Spinal cord (tissue), 10 donors: ENCODE measurements at places on chromosomes 13 and 19.

DNA sequence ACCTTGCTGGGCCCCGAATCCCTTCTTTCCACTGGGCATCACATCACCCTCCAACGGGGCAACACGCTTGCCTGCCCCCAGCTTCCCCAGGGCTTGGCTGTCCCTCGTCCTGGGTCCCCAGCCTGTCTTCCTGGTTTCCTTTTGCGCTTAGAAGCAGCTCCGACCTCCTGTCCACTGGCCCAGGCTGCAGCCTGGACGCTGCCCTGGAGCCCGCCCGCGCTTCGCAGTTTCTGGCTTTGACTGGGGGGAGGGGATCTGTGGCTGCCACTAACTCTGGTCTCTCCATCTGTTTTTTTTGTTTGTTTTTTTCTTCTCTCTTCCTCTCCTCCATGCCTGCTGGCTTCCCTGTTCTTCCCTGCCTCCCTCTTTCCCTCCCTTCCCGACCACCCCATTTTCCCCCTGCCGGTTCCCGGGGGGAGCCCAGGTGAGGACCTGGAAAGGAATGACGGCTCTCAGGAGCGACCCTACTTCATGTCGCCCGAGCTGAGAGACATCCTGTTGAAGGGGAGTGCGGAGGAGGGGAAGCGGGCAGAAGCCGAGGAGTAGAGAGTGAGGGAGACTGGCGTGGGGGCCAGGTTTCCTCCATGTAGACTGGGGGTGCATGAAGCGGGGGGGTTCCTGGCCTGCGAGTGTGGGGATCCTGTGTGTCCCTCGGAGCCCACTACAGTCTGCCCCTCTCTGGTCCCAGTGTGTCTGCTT, 11.5 kb upstream of the ILF3 start:
- no peak for DNase-seq

DNA sequence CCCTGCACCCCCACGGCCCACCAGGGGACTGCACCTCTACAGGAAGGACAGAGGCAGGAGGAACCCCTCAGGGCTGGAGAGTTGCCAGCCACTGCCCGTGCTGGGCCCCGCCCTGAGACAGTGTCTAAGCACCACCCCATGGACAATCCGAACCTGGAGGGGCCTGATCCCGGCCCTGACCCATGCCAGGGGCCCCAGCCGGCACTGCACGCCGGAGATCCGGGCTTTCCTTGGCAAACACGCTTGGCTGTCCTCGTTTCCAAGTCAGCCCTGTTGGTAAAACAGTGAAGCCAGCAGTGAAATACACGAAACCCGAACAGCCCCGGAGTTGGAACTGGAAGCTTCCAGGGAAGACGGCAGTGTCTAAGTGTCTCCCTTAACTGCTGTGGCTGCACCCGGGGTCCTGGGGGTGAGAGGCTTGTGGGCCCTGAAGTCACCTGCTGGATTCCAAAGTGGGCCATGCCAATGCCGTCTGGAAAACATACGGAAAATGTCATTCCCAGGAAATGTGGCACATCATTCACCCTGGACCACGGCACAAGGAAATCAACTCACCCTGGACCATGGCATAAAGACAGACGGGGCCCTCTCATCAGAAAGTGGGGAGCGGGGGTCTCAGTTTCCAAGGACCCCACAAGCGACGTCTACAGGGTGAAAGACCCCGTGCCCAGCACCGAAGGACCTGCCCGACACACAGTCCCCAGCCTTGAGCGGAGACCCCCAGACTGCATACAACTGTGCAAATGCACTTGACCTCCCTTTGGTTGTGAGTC, 30.9 kb downstream of the RASA3 start:
- DNase-seq = no peak

GRCh38 chr13:110343241-110343865, 36.3 kb downstream of the COL4A2 start:
- DNase-seq = no peak

- no peak for DNase-seq
Measured at GRCh38 chr19:54206030-54206830, 5.6 kb downstream of the RPS9 start.

DNA sequence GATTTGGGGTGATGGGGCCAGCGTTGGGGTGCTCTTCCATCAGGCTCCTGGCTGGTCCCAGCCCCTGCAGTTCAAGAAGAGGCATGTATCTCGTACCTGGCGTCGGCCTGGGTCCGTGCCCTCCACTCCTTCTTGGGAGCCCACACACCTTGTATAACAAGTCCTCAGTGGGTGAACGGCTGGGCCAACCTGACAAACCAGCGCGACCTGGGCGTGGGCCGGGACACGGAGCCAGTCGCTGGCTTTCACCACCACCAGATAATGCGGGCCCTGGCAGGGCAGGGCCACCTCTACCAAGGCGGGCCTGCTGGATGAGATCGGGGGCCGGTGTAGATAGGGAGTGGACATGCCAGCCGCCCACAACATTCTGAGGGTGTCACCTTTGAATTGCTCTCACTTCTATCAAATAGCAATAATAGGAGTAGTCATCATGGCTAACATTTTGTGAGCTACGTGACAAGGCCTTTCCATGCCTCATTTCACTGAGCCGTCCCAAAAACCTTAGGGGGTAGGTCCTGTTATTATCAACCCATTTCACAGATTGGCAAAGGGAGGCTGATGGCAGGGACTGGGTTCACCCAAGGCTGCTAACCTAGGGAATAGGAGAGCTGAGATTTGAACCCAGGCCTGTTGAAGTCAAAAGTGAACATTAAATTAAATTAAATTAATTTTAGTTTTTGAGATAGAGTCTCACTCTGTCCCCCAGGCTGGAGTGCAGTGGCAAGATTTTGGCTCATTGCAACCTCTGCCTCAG, 3.5 kb downstream of the CYP4F22 start:
- no peak for DNase-seq

GRCh38 chr13:50162001-50162400, 146.8 kb downstream of the KCNRG start:
- DNase-seq = no peak

DNA sequence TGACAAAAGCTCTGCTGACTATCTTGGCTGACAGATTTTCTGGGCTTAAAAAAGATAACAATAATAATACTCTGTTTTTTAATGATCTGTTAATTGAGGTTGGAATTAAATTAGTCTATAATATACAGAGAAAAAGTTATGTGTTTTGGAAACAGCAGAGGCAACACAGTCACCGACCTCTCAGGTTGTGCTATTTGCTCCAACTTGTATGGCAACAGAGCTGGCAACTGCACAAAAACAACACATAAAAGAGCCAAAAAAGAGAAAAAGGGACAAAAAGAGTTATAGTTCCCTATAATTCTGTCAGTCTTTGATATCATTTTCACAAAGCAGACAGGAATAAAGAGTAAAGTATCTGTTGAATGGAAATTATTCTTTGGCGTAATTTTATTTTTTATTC, 102.3 kb upstream of the POSTN start:
- DNase-seq = no peak

- DNase-seq = no peak
Measured at GRCh38 chr19:9881720-9882119, 46.6 kb downstream of the PIN1 start.

DNA sequence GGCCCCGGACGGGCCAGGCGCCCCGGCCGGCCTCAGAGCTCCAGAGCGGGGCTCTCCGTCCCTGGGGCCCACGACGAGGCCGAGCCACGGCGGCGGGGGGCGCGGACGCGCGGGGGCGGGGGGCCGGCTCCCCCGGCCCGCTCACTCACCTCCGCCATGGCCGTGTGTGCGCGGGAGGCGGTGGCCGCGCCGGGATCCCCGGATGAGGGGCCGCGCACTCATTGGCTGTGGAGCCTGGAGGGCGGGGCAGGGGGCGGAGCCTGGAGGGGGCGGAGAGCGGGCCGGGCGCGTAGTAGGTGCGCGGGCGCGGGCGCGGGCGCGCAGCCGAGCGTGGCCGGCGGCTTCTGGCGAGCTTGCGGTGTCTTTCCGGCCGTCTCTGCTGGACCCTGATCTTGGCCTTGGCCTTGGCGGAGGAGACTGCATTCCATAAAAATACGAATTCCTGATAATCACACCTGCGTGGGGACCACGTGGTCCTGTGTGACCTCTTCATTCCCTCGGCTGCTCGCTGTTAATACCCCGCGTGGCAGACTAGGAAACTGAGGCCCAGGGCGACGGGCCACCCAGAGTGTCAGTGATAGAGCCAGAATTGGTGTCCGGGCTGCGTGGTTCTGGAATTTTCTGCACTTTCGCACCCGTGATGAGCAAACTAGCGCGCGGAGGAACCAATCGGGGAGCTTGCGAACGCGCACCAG, at the start of gene MIER2:
Gene MIER2 (minus strand): TSS at position 172 of the 695 bp plus-strand sequence. CDS start 14 bp downstream, at position 158.
- peak; percentile 95 for DNase-seq

DNA sequence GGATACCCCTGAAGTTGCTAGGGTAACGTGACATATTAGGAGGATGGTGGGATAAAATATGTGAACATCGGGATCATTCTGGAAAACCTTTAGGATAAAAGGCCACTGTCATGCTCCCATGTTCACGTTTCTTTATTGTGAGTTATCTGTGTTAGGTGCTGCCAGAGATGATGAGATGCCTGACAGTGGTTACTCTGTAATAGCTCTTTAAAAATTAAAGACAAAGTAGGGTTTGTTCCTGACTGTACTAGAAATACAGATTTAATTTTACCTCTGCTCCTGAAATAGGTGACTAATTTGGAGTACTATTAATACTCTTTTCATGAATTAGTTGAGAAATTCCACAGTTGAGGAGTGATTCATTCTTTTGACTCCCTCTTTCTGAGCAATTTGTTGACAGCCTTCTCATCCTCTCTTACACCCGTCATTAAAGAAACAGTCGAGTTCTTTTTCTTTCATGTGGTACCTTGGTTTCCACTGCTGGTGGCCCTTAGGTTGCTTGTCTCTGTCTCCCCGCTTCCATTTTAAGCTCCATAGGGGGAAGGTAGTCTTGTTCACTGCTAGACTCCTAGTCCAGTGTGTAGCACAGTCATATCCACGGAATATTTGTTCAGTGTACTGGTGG, 28.4 kb downstream of the SAE1 start:
- DNase-seq = no peak

DNA sequence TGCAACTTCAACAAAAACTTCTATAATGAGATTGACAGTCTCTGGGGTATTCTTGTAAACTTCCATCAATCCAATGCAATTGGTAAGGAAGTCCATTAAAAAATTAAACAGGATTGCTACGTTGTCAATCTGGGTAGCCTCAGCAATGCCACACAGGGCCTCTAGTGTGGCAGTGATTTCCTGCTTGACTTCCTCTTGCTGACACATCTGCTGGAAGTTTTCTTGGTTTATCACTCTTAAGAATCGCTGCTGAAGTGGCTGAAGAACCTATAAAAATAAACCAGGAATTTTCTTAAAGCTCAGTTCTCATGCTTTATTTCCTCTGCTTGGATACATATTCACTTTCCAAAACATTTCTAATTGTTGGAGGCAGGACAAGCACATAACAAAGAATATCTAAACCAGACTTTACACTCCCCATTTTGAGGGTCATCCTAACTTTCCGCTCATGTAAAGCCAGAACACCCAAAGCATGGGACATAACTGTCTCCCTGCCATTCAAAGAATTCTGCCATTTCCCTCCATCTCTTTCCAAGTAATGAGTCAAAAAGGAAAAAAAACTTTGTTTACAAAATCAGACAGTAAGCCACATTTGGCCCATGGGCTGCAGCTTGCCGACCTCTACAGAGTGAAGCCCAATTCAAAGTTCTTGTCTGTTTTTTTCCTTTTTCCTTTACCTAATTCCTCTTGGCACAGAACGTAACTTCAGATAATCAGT, 23.2 kb upstream of the EEF1AKMT1 start:
- no peak for DNase-seq

DNA sequence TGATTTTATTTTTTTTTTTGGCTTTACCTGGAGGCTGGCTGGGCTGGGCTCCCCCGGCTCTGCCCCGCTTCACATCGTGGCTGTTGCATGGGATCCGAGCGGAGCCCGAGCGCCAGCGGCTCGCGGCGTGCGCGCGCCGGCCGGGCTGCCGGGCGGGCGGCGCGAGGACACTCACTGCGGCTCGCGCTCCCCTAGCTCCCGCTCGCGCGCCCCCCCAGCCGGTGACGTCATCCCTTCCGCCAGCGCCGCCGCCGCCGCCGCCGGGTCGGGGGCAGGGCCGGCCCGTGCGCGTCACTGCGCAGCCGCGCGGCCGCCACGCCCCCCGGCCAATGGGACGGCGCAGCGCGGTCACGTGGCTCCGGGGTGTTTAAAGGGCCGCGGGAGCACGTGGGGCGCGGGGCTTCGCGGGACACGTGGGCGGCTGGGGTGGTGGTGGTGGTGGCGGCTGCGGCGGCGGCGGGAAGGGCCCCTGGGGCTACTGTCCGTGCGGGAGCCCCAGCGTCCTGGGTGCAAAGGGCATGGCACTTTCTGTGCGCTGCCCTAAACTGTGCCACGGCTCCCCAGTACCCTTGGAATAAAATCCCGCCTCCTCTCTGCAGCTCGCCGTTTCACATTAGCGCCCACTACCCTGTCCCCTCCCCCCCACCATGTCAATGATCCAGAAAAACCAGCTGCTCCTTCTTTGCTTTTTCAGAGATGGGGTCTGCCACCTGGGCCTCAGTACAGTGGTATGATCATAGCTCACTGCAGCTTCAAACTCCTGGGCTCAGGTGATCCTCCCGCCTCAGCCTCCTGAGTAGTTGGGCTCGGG, at the start of gene PTPRS:
Gene PTPRS (minus strand): TSS at position 176 of the 811 bp plus-strand sequence. CDS start 54,672 bp downstream, outside the sequence.
- DNase-seq = peak; percentile 97

GRCh38 chr13:43054803-43055802, 31.7 kb downstream of the DNAJC15 start:
- peak; percentile 19 for DNase-seq

- peak; percentile 83 for DNase-seq
Measured at GRCh38 chr13:44575741-44576350, at the start of gene TSC22D1. Gene TSC22D1 (minus strand): TSS chr13:44576330. CDS start chr13:44576074, 256 bp downstream.

- DNase-seq = no peak
Measured at GRCh38 chr13:22049384-22049783, 378.5 kb downstream of the FGF9 start.

DNA sequence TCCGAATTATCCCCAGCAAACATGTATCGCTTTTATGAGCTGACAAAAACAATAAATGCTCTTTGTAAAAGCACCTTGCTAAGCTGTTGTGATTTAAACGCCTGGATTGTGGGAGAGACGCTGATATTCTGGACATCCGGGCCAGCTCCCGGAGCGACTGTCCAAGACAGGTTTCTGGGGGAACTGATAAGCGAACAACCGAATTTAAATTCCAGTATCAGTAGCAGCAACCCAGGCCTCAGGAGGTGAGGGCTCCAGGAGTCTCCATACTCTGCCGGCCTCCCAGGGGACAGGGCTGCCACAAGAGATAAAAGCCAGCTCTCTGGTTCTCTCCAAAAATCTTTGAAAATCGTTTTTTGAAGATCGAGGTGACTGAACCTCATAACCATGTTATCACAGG, 50.3 kb upstream of the VSTM2B start:
- DNase-seq = no peak

DNA sequence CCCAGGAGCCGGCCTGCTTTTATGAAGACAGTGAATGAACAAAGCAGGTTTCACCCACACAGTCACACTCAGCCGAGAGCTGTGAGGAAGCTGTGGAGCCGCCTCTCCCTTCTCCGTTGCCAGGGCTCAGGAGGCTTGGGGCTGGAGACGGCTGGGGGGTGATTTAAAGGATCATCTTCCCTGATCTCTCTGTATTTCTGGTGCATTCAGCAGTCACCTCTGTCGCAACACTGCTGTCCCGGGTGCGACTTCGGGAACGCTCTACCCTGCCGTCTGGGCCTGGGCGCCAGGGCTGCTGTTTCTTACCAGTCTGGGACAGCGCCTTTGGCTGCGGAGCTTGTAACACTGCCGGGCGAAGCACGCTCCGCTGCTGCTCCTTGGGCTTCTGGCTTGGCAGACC, 18.1 kb downstream of the CAPS start:
- DNase-seq = no peak

GRCh38 chr19:33798681-33799111, 2.0 kb downstream of the KCTD15 start:
- DNase-seq = no peak
